Activated CD4-positive, alpha-beta T cell treated with anti-CD3 and anti-CD28 coated beads for 1 hour (primary cell): ENCODE measurements at places on chromosomes 4 and X.

DNA sequence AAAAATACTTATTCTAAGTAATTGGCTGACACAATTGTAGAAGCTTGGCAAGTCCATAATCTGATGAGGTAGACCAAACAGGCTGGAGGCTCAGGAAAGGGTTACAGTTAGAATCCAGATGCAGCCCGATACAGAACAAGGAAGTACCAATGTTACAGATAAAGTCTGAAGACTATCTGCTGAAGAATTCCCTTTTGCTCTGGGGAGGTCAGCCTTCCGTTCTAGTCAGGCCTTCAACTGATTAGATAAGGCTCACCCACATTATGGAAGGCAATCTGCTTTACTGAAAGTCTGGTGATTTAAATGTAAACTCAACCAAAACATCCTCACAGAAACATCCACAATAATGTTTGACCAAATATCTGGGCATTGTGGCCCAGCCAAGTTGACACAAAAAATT lies 7.4 kb upstream of the DYNLT3 start:
- no peak for DNase-seq

GRCh38 chrX:5086388-5086787 lies 1142.3 kb downstream of the NLGN4X start:
- no peak for DNase-seq

- DNase-seq = no peak
Measured at GRCh38 chrX:109704563-109704962, 28.5 kb downstream of the ACSL4 start.

DNA sequence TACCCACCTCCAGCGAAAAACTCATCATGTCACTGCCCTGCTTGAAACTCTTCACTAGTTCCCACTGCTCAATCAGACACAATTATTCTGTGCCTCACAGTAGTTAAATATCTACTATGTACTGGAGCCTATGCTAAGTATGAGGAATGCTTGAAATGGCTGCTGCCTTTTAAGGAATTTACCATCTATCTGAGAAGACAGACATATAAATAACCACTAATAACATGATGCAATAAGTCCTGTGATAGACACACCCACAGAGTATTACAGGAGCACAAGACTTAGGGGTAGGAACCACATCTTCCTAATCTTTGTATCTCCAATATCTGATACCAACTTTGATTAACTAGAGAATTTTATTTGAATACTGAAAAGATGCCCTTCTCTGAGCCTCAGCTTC lies 21.1 kb downstream of the SLC25A53 start:
- no peak for DNase-seq

GRCh38 chrX:136584545-136584944 lies 52.5 kb downstream of the VGLL1 start:
- DNase-seq = no peak
